ENCODE measurements at places on chromosomes 13 and 19.

- peak; percentile 51 for DNase-seq
Measured at GRCh38 chr13:77521595-77522367, 13.7 kb upstream of the SCEL start.

DNA sequence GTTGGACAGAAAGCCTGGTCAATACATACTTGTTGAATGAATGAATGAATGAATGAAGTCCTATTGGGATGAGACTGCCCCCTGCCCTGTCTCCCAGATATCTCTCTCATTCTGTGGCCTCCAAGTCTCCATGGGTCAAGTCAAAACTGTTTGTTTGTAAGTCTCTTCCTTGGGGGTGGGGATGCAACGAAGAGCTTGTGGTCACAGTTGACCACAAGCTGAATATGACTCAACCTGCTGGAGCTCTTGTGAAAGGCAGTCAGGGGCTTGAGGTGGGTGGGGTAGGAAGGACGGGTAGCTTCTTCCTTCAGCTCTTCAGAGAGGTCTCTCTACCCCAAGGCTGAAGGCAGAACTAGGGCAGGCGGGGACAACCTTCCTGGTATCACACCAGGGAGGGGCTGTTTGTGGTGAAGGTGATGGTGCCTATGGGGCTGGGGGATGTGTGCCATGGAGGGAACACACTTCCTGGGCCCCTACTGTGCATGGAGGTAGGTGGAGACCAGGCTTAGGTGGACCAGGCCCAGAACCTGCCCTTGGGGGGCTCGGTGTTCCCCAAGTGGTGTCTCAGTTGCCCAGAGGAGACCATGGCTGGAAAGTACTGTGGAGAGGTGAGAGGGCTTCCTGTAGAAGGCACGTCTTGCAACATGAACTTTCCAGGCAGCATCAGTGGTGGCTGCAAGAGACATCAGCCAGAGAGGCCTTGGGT lies 8.0 kb downstream of the MYO1F start:
- peak; percentile 85 for DNase-seq

DNA sequence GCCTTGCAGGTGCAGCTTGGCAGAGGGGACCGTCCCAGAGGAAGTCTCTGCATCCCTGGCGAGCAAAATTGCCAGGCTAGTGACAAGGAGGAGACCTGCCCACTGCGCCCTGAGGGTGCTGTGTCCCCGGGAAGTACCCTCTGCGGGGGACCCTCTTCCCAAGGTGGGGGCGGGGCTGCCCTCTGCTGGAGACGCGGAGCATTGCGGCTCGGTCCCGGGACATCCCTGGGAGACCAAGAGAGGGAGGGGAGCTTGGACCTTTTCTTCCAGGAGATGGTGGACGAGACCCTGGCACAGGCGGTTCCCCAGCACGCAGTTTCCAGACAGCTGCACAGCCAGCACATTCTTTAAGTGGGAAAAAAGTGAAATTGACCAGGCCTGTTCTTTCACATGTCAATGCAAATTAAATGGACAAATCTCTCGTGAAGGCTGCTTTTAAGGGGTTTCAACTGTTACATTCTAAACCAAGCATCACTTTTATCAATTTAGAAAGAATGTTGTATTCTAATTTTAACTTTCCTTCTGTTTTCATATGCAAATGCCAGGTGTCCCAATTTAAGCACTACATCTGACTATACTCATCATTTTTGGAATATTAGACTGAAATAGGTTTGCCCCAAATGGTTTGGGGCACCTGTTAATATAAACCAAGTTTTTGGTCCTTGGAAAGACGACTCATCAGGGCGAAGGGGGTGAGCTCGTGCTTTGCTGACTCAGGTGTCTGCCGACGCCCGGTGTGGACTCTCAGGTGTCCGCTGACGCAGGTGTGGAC lies 60.7 kb downstream of the MCF2L start:
- DNase-seq = no peak

- DNase-seq = no peak
Measured at GRCh38 chr19:33789344-33789743, 7.3 kb upstream of the KCTD15 start.

GRCh38 chr13:22027566-22027965 lies 356.7 kb downstream of the FGF9 start:
- DNase-seq = no peak

- no peak for DNase-seq
Measured at GRCh38 chr13:77502104-77502720, 33.3 kb upstream of the SCEL start.

- DNase-seq = no peak
Measured at GRCh38 chr19:14954071-14954655, 12.9 kb downstream of the OR7C2 start.

- no peak for DNase-seq
Measured at GRCh38 chr13:66367356-66367755, 862.8 kb downstream of the PCDH9 start.

GRCh38 chr13:26971990-26972887 lies 199.4 kb downstream of the USP12 start:
- no peak for DNase-seq

DNA sequence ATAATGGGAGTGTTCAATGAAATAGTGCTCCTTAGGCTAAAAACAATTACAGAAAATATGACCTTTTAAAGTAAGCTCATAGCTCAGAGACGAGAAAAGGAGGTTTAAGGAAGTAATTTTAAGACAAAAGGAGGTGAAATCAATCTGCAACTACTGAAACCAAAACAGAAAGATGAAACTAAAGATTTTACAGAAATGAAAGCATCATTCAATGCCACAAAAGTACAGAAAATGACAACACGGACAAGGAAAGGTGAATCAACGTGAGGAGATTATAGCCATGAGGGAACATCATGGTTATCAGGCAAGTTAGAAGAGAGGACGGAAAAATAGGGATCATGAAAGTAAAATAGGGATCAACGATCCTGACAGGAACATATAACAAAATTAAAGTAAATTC lies 745.2 kb downstream of the PCDH17 start:
- no peak for DNase-seq

DNA sequence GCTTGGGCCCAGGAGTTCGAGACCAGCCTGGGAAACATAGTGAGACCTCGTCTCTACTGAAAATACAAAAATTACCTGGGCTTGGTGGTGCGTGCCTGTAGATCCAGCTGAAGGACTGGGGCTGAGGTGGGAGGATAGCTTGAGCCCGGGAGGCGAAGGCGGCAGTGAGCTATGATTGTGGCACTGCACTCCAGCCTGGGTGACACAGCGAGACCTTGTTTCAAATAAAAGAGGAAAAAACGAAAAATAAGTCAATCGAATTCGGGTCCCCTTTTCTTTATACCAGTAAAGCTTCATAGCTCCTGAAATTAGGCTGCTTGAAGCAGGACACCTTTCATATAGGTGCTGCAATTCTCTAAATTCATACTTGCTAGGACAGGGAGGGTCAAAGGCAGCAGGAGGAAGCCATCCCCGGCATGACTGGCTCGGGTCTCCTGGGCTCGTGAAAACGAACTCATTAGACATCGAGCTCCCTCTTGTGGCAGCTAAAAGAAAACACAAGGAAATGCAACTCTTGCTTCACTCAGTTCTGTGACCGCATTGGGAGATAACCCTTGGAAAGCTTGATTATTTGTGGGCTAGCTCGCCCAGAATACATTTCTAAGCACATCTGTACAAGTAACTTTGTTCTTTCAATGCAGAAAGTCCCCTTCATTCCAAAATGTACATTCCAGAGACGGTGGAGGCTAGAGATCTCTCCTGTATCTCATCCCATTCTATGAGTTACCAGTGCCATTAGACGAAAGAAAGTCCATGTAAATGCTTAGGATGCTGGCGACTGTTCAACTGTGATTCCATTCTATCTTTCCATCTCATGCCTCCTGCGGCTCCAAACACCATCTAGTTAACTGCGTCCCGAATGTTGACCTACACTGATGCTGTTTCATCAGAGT lies 16.8 kb downstream of the FPR2 start:
- peak; percentile 81 for DNase-seq

DNA sequence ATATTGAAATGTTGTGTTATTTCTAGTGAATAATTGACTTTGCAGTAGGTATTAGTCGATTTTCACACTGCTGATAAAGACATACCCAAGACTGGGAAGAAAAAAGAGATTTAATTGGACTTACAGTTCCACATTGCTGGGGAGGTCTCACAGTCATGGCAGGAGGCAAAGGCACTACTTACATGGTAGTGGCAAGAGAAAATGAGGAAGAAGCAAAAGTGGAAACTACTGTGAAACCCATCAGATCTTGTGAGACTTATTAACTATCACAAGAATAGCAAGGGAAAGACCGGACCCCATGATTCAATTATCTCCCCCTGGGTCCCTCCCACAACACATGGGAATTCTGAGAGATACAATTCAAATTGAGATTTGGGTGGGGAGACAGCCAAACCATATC lies 9.9 kb upstream of the C5AR2 start:
- DNase-seq = no peak

DNA sequence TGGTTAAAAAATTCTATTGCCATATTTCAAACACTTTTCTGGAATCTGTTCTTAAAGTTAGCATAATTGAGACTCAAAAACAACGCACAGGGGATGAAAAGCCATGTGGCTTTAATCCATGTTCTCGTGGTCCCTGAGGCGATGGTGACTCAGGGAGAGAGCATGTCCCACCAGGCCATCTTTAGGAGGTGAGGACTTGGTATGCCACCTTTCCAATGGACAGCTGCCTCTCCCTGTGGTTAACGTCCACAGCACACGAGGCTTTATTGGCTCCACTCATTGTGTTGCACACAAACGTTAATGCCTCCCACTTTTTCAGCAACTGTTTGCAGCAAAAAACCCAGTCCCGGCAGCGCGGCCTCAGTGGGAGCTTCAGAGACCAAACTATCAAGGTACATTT lies 51.4 kb downstream of the EFNB2 start:
- no peak for DNase-seq

- peak; percentile 22 for DNase-seq
Measured at GRCh38 chr13:51731759-51732158, 72.2 kb downstream of the DHRS12 start.

DNA sequence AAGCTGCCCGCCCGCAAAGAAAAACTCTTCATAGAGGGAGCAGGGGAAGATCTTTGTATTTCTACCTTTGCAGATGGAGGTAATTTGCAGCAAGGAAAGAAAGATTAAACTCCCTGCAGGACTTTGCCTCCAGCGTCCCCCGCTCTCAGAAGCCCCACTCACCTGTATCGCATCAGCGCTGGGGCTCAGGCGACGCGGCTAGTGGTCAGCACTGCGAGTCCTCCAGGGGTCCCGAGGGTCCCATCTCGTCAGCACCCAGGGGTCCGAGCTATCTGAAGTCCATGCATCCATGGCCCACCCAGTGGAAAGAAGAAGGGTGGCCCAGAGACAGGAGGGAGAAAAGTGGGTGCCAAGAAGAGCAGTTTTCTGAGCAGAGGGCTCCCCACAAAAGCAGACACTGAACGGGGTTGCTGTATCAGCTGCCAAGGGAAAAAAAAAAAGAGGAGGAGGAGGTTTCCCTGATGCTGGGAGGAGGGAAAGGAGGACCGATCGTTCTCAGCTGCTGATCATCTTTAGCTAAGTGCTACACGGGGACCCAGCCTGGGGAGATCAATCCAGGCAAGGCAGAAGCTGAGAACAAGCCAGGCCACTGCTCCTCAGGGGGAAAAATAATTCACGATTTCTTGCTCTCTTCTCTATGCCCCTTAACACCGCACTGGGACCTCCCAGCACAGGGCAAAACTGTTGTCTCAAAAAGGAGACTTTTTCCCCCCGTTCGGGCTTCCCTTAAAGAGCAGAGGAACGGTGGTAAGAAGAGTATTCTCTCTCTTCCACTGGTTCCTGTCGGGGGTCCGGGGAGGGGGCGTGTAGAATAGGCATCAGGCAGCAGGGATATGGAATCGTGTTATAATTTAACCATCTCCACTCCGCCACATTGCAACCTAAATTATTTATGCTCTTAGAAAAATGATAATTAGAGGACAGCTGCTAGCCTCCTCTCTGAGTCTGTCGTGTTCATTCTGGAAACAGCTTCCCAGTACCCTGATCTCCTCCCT lies 117.7 kb upstream of the CACNA1A start:
- DNase-seq = no peak

- DNase-seq = no peak
Measured at GRCh38 chr19:16325161-16325527, 518 bp downstream of the KLF2 start.

DNA sequence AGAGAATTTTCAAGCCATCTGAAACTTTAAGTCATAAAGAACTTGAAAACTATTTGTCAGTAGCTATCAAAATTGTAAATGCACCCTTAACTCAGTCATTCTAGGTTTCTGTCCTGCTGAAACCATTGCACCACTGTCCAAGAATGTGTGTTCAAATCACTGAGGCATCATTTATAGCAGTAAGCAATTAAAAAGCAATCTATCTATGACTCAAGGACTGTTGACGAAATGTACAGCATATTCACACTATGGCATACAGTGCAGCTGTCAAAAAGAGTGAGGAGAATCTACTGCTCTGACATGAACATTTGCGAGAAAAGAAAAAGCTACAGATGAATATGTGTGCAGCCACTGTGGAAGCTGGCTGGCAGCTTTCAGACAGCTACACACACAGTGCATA lies 71.2 kb downstream of the ING1 start:
- no peak for DNase-seq

GRCh38 chr13:92873029-92873428 lies 353.6 kb upstream of the GPC6 start:
- DNase-seq = no peak

GRCh38 chr13:85377783-85378182 lies 421.4 kb downstream of the SLITRK6 start:
- DNase-seq = no peak

DNA sequence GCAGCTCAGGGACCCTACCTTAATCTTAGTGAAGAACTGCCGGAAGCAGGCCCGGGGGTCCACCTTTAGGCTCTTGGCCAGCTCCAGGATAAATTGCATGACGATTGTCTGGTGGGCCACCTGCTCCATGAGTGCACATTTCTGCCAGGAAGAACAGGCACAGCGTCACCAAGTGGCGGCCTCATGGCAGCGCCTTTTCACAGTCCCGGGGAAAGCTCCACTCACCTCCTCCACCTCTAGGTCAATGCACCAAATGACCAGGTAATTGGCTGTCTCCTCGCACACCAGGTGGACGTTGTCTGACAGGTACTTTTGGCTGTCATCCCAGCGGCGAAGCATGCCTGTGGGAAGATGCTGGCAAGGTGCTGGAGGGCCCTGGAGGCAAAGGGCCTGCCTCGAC lies 8.3 kb downstream of the CDC37 start:
- DNase-seq = no peak

DNA sequence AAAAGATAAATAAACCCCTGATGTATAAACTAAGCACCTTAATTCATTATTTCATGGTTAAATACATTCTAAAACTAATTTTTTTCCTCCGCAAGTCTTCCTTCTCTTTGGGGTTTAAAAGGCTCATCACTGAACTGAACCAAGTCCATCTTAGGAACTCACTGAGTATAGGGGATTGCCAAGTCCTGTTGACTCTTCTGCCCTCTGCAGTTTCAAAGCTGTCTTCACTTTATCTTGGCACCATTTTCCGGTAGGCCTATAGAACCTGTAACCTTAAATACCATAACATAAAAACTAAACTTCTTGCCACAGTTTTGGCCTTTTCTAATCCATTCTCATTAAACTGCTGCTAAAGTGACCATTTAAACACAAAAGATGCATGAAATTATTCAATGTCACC lies 66.5 kb upstream of the USPL1 start:
- DNase-seq = no peak

All from astrocyte of the cerebellum (primary cell).